ENCODE measurements at places on chromosomes 5 and 9. TPM values are rescaled to one million over a fixed set of nuclear protein-coding genes. Genes with fewer than 3 reads are reported as not detected.

DNA sequence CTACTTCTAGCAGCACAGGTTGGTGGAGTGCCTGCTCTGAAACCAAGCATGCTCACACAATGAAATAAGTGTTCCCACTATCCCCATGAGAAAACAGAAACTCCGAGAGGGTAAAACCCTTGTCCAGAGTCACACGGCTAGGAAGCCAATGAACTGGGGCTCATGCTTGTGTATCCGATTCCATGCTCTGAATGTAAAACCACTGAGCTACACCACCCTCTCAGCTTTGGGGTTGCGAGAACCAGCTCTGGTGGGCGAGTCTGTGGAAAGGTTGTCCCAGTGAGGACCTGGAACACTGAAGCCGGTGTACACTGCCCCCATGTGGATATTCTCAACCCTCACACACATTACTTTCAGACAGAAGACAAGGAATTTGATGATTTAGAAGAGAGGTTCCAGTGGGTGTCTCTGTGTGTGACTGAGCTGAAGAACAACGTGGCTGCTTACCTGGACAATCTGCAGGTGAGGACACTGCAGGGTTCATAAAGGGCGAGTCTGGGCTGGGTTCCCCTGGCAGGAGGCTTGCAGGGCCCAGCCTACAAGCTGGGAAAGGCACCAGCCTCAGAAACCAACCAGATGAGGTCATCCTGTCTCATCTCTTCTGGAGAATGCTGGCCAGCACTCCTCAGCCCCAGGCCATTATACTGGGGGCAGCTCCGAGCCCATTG, 37.4 kb downstream of the ARHGEF37 start:
- no peak for DNase-seq

- DNase-seq: peak; percentile 48
These were observed 7.8 kb downstream of the EXOSC2 start for GRCh38 chr9:130701059-130702022.

DNA sequence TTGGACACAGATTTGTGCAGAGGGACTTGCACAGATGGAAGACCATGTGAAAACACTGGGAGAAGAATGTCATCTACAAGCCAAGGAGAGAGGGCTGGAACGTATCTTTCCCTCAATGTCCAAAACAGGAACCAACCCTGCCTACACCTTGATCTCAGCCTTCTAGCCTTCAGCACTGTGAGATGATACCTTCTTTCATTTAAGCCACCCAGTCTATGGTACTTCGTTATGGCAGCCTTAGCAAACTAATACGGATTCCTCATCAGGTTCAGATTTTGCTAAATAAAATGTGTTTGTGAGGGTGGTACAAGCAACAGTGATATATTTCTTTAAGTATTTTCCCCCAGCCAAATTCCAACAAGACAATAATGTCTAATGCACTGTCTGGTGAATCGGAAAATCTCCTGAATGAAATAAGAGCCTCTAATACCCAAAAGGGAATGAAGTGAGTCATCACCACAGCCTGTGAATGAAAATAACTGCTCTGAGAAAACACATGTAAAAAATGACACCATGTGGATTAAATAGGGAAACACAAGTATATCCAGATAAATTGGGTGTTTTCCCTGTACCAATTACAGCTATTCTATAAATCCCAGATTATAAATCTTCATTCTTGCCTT, 182.8 kb upstream of the TARS1 start:
- no peak for DNase-seq

- DNase-seq: no peak
These were observed 19.4 kb upstream of the MIER3 start for GRCh38 chr5:56971275-56971674.

DNA sequence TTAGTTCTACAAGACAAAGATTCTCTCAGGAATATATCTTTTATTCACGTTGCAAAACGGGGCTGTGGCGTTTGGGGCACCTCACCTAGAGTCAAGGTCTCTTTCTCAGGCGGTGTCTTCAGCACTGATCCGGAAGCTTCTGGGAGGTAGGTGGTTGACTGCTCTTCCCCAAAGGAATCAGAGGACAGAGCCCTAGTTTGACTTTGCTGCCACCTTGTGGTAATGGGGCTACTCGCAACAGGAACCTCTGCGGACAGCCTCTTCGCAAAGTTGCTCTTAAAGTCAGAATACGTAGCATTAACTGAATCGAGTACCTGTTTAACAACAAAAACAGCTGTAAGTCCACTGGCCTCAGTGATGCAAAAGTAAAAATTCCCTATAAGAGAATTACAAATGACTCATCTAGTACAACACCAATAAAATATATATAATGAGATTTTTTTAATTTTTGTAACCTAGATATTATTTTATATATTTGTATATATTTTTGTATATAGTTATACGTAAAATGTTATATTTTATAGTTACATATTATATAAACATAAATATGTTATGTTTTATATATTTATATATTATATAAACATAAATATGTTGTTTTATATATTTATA, 13.3 kb upstream of the GPX8 start:
- DNase-seq: peak; percentile 82

GRCh38 chr9:93911801-93912554, 43.2 kb downstream of the BARX1 start:
- DNase-seq: no peak

- no peak for DNase-seq
These were observed 33.8 kb downstream of the WNK2 start for GRCh38 chr9:93217706-93218105.

DNA sequence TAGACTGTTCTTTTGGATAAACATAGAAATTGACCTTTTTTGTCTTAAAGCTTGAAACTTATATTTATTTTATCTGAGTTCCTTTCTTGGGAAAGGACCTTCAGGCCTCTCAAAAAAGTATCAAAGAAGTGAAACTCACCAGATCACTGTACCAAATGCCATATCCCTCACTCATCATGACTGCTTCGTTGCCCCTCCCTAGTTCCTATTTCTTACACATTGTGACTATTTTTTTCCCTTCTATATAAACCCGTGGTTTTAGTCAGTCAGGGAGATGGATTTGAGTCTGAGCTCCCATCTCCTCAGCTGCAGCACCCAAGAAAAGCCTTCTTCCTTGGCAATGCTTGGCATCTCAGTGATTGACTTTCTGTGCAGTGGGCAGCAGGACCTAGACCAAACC, 129.4 kb downstream of the LPAR1 start:
- no peak for DNase-seq

DNA sequence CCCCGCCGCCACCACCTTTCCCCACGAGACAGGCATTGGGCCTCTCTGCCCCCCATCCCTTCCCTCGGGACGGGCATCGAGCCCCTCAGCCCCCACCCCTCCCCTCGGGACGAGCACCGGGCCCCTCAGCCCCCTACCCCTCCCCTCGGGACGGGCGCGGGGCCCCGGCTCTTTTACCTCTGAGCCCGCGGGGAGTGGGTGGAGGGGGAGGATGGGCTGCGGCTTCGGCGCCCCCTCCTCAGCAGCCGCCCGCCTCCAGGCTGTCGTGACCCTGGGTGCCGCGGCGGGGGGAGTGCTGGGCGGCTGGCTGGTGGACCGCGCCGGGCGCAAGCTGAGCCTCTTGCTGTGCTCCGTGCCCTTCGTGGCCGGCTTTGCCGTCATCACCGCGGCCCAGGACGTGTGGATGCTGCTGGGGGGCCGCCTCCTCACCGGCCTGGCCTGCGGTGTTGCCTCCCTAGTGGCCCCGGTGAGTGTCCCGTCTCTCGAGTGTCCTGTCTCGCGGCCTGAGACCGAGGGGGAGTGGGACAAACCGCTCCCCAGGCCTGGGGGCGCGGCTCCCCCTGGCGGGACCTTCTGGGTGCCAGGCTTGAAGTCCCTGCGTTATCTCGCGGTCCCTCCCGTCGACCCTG, 791 bp downstream of the SLC2A8 start:
- DNase-seq: no peak

DNA sequence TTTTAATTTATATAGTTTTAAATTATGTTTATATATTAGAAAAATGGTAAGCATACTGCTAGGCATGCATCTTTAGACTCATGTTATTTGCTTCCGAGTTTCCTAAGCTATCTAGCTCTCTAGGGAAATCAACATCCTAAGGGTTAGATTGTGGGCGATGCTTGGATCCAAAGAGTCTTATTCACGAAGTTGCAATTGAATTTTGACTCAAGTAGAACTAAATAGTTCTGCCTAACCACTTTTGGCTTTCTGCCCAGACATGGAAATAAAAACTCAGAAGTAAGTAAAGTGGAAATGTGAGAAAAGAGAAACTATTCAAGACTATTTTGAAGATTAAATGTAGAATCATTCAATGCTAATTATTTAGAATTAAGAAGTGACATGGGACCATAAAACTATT, 440.4 kb downstream of the CDH18 start:
- DNase-seq: no peak

- no peak for DNase-seq
These were observed 29.9 kb downstream of the FYB1 start for GRCh38 chr5:39189292-39189955.

DNA sequence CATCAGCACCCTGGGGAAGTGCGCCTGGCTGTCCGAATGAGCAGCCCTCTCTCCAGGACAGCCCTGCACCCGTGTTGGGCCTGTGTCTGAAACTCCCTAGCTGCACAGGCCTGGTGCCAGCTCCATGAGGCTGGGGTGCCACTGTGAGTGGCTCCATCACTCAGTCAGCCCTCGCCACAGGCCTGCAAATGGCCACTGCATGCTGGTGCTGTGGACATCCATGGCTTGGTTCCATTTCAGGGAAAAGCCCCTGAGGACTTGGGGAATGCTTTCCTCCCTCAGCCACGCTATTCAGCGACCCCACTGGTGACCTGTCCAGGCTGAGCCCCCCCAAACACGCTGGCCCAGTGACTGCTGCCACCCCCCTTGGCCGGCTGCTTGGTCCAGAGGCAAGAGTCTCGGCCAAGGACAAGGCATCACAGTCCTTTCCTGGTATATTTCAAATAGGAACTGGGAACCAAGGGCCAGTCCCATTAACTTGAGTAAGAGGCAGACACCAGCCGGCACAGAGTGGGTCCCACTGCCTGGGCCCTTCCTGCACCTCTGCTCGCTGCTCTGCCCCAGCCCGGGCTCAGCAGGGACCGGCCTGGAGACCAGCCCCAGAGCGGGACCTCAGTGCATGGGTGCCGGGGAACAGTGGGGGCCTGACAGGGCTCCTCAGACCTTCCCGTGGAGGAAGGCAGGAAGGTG, 181.3 kb downstream of the AUH start:
- no peak for DNase-seq

DNA sequence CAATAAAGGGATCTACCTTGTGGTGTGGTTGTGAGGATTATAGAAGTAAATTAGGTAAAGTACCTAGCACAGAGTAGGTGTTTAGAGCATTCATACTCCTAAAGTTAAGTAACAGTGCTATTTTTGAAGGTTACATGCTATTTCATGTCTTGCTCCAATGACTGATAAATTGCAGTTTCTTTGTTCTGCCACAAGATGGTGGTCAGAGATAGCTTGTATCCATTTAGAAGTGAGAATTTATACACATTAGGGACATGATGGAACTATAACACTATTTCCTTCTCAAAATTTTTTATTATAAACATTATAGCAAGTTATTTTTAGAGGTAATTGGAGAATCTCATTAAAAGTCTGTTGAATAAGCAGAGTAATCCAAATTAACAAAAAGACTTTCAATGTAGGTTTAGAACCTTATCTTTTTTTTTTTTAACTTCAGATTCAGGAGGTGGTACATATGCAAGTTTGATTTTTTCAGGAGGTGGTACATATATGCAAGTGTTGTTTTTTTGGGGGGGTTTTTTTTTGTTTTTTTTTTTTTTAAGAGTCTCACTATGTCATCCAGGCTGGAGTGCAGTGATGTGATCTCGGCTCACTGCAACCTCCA, 17.1 kb downstream of the MTREX start:
- no peak for DNase-seq

GRCh38 chr5:134714541-134714940, 23.8 kb upstream of the CAMLG start:
- DNase-seq: no peak

DNA sequence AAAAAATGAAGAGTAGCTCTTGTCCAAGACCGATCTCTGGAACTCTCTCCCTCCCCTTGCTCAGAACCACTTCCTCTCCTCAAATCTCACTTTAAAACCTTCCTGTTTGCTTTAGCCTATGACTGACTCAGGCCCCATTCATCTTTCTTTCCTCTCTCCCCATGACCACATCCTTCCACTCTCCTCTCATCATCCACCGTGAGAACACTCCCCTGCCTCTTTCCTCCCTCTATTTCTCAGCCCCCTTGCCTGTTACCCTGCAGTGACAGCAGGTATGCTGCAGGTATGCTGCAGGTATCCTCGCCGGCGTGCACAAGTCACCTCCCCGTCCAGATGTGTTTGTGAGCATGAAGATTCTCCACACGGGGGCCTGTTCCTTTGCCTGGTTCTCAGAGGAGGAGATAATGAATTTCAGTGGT, 505.3 kb downstream of the CCDC171 start:
- DNase-seq: no peak

- no peak for DNase-seq
These were observed 29.9 kb upstream of the MYOT start for GRCh38 chr5:137837491-137838394.

- DNase-seq: no peak
These were observed 96.2 kb upstream of the SMC2 start for GRCh38 chr9:103997856-103998370.

DNA sequence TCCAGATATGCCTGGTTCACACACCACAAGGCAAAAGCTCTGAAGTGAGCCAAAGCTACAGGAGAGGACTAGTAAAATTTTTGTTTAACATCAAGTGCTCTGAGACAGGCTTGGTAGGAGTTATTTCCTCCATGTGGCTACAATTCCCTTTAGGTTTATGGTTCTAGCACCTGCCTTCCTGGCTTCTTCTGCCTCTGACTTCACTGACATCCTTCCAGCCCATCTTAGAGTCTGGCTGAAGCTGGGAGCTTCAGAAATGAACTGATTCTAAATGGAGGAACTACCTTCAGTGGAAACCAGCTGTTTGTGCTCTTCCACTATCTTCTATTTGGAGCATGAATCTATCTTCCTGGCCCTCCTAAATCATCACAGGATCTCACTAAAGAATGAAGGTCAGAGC, 215.3 kb upstream of the FBXL7 start:
- DNase-seq: no peak

DNA sequence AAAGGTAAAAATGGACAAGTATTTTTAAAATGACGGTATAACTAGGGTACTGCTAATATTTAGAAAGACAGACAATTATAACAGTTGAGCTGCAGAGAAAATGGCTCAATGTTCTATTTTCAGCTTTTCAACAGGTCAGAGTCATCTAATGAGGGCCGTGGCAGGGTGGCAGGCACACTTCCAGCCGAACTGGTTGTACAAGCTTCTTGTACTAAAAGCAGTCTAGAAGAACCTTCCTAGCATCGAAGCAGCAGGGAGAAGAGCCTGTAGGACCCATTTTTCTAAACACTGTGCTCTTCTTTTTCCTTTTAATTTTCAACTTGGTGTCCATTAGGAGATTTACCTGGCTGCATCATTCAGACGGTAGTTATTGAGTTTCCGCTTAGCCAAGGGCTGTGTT, 85.6 kb downstream of the SLC28A3 start:
- no peak for DNase-seq

PROP1 gene
- not detected for total RNA-seq

ZNF454 gene
- total RNA-seq: not detected

NDUFAF2 gene
- 33.8 TPM for total RNA-seq

DBH gene
- total RNA-seq: not detected

SLCO6A1 gene
- not detected for total RNA-seq

G3BP1 gene
- 340 TPM for total RNA-seq

CCNO gene
- total RNA-seq: 0.10 TPM

PLAA gene
- 46.9 TPM for total RNA-seq
